ENCODE measurements at places on chromosomes 1 and 21. TPM values are rescaled to one million over a fixed set of nuclear protein-coding genes. Genes with fewer than 3 reads are reported as not detected.

GRCh38 chr1:237249120-237249519 is 207.1 kb downstream of the RYR2 start:
- no peak for DNase-seq

DNA sequence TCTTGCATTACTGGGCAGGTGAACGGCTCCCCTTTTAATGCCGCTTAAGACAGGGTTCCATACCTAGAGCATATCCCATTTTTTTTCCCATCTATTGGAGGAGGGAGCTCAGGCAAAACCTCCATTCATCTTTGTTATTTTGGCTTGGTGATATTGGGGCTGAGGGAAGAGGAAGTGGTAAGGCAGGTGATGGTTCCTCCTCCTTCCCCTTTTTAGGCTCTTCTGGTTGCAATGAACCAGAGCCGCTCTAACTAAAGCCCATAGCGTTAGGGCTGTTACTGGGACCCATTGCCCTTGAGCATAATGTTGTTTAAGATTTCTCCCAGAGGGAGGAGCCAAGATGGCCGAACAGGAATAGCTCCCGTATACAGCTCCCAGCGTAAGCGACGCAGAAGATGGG is 21.1 kb downstream of the PYHIN1 start:
- DNase-seq = no peak

The TMEM269 gene
- 0.47 TPM for polyA plus RNA-seq

- no peak for DNase-seq
These were observed 66.5 kb downstream of the PRRX1 start for GRCh38 chr1:170730438-170730837.

DNA sequence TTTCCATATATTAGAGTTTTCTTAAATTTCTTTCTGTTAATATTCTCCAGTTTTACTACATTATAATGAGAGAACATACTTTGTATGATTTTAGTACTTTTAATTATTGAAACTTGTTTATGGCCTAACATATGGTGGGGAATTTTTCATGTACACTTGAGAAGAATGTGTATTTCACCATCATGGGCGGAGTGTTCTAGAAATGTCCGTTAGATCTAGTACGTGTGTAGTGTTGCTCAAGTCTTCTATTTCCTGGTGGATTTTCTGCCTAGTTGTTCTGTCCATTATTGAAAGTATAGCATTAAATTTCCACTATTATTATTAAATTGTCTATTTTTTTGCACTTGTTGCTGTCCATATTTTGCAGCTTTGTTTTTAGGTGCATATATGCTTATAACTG is 64.0 kb upstream of the RGS21 start:
- DNase-seq = no peak

Data from left renal pelvis (tissue), 4 donors.